ENCODE measurements at places on chromosomes 3 and 15.

GRCh38 chr15:99995543-99995942 is 262.3 kb upstream of the LYSMD4 start:
- DNase-seq: peak; percentile 33

- DNase-seq: no peak
Measured at GRCh38 chr3:156840826-156841689, 14.9 kb downstream of the LEKR1 start.

- DNase-seq: peak; percentile 7
Measured at GRCh38 chr15:24823473-24823872, 131.3 kb upstream of the SNRPN start.

DNA sequence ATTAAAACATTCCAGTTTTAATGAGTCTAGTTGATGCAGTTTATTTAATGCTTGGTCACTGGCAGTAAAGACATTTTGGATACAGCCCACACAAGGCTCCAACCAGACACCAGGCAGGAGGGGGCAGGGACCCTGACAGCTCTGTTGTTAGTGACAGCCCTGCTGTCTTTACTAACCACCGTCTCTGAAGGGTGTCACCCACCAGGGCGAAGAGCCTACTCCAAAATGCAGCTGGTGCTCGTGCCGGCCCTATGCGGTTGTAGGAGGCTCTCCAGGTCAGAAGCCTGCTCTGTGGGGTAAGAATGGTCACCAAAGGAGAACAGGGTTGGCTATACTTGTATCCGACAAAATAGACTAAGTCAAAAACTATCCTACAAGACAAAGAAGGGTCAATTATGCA is 132.2 kb downstream of the ATP10A start:
- no peak for DNase-seq

- DNase-seq: peak; percentile 92
Measured at GRCh38 chr15:89101302-89102193, 13.3 kb downstream of the ABHD2 start.

- DNase-seq: no peak
Measured at GRCh38 chr3:156577736-156578135, 22.8 kb upstream of the SSR3 start.

Measured in muscle of leg (tissue), 16 donors.